ENCODE measurements at places on chromosomes 4 and X.

DNA sequence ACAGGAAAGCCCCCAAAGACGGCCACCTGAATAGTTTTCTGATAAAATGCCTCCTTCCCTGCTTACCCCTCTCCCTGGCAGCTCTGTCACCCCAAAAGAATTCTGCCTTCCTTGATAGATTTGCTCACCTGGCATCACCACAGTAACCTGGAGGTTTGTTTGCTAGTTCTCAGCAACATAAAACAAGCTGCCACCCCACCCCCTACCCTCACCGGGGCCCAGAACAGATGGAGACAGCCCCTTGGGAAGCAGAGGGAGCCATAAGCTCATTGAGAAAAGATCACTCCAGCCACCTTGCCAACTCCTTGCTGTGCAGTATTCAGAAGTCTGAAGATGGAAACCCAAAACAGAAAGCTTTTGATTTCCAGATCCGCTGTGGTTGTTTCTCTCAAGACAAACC lies 108.6 kb downstream of the DHX15 start:
- no peak for DNase-seq

DNA sequence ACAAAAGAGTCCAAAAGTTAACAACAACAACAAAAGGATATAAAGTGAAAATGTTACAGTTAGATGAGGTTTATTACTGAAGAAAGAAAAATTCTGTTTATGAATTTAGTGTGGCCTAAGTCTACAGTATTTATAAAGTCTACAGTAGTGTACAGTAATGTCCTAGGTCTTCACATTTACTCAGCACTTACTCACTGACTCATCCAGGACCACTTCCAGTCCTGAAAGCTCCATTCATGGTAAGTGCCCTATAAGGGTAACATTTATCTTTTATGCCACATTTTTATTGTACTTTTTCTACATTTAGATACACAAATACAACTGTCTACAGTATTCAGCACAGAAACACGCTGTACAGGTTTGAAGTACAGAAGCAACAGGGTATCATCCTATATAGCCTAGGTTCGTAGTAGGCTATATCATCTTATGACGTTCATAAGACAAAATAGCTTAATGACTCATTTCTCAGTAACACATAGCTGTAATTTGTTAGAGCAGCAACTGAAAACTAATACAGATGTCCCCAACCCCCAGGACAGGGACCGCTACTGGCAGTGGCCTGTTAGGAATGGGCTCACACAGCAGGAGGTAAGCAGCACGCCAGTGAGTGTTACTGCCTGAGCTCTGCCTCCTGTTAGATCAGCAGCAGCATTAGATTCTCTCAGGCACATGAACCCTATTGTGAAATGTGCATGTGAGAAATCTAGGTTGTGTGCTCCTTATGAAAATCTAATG lies 61.3 kb downstream of the CENPC start:
- DNase-seq, result no peak

DNA sequence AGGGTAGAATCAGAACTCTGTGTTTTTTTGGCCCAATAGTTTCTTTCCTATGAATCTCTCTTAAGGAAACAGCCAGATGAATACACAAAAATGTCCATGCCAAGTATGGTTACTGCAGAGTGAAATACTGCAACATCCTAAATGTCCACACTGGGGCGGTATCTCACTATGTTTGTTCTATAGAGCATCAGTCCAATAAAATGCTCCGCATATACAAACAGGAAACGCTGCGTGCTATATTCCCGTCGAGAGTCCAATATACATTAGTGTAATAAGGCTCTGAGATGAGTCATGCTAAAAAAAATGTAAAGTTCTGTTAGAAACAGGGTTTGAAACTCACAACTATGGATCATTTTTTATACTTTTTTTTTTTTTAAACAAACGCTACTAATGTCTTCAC lies 72.9 kb upstream of the ENOX2 start:
- DNase-seq, result no peak

DNA sequence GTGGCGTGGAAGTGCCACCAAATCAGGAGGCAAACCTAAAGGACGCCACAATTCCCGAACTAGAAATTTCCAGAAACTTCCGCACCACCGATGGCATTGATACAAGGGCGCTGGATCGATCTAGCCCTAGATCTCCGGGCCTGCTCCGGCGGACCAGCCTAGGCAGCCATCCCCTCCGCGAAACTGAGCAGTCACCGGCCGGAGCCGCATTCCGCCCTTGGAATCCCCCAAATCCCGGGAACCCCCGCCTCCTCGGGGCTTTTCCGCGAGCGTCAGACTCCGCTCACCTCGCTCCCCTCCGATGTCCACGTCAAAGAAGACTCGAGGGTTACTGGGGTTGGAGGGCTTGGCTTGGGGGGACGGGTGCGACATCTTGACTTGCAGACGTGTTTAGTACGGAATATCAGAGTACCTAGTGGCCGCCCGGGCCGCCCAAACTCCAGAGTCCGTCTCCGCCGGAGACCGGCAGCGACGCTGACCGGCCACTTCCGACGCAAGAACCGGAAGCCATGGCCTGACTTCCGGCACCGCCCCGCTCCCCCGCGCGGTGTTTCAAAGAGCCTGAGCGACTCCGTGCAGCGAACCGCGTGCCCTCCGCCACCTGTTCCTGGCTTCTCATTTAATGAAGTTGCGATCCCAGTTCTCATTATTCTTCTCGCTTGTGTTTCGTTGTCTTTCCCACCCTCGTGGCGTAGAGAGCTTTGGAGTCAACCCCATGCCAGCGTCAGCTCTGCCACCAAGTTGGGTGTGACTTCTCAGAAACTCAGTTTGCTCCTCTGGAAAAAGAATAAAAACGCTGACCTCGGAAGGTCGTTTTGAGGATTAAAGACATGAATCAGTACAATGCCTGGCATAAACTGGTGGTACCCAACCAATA lies at the start of gene PPID:
Gene PPID (minus strand): TSS at position 480 of the 877 bp plus-strand sequence. CDS start 108 bp downstream, at position 372.
- peak; percentile 74 for DNase-seq

- no peak for DNase-seq
Measured at GRCh38 chr4:8072235-8072968, 86.2 kb downstream of the ABLIM2 start.

GRCh38 chr4:81605271-81605670 lies 133.6 kb upstream of the RASGEF1B start:
- no peak for DNase-seq

GRCh38 chrX:53992589-53992988 lies 51.7 kb downstream of the PHF8 start:
- no peak for DNase-seq

- DNase-seq, result no peak
Measured at GRCh38 chr4:152101556-152102435, 341.0 kb upstream of the GATB start.

- DNase-seq, result no peak
Measured at GRCh38 chr4:41678951-41679350, 69.6 kb downstream of the PHOX2B start.

DNA sequence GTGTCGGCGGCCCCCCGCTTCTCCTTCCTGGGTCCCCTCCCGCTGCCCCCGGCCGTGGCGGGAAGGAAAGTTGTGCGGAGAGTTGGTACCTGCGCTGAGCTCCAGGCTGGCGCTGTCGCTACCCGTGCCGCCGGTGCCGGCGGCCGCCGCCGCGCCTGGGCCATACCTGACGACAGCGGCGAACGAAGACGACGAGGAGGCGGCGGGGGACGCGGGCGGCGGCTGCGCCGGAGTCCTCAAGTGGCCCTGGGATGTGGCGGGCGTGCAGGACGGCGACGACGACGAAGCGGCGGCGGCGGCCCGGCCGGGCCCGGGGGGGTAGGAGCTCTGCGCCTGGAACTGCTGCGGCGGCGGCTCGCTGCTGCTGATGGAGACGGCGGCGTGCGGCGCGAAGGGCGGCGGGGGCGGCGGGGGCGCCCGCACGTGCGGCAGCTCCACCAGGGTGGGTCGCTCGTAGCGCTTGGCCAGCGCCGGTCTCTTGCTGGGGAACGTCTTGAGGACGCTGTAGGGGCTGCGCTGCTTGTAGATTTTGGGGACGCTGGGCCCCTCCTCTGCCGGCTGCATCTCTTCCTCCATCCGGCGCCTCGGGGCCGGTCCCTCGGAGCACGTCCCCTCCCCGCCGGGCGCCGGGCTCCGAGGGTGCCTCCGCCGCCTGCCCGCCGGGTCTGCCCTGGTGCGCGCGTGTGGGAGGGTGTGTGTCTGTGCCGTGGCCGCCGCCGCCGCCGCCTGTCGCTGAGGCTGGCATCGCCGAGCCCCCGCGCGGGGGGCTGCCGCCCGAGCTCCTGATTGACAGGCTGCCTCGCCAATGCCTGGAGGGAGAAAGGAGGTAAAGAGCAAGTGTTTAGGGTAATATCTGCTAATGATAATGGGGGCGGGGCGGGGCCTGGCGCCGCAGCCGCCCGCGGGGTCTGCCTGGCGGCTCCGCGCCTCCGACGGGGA lies 618 bp downstream of the BEND4 start:
- peak; percentile 60 for DNase-seq

- no peak for DNase-seq
Measured at GRCh38 chr4:78119698-78120097, 62.6 kb downstream of the FRAS1 start.

DNA sequence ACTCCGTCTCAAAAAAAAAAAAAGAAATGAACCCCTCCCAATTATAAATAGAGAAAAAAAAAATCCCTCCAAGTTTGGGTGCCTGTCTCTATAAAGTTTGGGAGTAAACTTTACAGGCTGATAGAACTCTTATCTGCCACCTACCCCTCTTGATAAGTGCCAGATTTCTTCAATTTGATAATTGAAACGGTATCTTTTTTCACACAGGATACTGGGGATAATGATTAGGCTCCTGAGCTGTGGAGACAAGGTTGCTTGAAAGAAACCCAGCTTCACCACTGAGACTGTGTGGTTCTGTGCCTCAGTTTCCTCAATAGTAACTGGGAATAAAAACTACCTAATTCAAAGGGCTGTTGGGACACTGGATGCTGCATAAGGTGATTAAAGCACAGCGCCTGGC lies 606 bp downstream of the EFHC2 start:
- no peak for DNase-seq

- no peak for DNase-seq
Measured at GRCh38 chr4:15163284-15163645, 161.0 kb downstream of the CPEB2 start.

DNA sequence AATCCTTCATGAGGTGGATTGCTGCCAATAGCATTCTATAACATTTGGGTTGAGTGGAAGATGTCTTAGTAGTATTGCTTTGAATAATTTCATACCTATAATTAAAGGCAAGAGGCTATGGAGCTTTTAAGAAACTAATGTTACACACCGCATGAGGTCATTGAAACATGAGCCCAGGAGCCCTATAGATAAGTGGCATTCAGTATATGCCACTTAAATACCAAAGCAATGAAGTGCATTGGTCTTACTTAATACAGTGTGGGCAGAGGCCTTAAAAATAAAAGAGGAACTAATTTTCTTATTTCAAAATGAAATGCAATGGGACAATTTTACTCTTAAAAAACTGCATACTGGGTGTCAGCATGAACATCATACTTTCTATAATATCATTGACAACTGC lies 47.5 kb downstream of the SPATA18 start:
- no peak for DNase-seq

DNA sequence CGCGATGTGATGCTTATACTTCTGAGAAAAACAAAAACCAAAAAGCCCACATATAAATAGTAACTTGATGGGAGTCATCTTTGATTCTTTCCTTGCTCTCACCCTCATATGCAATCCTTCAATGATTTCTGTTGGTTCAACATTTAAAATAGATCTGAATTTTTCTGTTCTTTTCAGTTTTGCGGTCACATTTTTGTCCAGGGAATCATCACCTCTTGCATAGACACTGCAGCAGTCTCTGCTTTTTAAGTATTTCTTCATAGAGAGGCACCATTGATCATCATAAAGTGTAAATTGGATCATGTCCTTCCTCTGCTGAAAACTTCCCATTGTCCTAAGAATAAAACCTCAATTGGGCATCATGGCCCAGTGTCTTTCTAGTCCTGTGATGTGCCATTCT lies 81.1 kb upstream of the SLC4A4 start:
- no peak for DNase-seq

DNA sequence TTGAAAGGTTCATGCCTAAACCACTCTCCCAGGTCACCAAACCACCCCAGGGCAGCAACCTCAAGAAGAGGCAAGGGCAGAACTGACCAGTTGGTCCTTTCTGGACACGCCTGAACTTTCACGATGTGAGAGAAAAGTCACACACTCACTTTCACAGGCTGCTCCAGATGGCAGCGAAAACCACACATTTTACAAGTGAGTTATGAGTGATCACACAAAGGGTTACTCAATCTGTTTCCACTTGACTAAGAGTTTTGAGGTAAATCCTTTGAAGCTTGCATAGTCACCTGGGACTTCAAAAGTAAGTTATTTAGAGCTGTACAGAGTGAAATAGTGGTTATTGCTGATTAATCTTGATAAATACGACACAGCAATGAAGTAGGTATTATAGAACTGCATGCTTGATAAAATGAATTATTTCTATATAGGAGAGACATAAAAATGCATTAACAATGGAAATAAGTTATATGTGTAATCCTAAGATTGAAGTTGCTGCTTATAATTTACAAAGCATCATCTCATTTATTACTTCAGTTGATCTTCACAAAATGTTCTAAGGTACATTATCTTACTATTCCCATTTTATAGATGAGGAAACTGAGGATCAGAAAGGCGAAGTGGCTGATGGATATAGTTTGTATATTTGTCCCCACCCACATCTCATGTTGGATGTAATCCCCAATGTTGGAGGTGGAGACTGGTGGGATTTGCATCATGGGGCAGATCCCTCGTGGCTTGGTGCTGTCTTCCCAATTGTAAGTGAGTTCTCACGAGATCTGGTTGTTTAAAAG lies 103.0 kb upstream of the KLF3 start:
- DNase-seq, result peak; percentile 53

DNA sequence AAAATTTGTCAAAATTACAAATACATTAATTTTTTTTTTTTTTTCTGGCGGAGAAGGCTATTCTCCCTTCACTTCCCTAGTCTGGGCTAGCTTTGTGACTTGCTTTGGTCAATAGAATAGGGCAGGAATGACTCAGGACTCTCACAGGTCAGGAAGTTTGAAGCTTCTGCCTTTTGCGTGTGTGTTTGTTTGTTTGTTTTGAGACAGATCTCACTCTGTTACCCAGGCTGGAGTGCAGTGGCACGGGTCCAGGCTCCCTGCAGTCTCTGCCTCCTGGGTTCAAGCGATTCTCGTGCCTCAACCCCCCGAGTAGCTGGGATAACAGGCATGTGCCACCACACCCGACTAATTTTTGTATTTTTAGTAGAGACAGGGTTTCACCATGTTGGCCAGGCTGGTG lies 55.9 kb upstream of the USP9X start:
- no peak for DNase-seq

- no peak for DNase-seq
Measured at GRCh38 chr4:121233982-121234381, 69.9 kb upstream of the TNIP3 start.

GRCh38 chrX:46953597-46953996 lies 41.4 kb downstream of the JADE3 start:
- no peak for DNase-seq

GRCh38 chrX:104488811-104489210 lies 77.2 kb upstream of the IL1RAPL2 start:
- no peak for DNase-seq

- DNase-seq, result no peak
Measured at GRCh38 chrX:112761242-112762207, 79.1 kb downstream of the AMOT start.

DNA sequence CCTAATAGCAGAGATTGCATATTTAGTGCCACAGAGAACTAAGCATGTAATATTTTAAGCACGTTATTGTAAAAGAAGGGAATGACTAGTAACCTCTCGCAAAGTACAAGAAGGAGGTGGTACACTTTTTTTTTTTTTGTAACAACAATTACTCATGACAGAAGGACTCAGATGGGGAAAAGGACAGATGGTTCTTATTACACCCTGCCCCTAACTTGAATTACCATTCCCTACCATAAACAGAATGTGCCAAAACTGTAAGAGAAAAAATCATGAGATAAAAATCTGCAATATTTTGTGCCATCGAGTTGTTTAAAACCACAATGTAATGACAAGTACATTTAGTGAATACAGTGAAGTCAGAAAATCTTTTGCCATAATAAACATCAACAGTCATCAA lies 33.0 kb upstream of the RAPGEF2 start:
- DNase-seq, result no peak
